ENCODE measurements at places on chromosomes 16 and 17.

DNA sequence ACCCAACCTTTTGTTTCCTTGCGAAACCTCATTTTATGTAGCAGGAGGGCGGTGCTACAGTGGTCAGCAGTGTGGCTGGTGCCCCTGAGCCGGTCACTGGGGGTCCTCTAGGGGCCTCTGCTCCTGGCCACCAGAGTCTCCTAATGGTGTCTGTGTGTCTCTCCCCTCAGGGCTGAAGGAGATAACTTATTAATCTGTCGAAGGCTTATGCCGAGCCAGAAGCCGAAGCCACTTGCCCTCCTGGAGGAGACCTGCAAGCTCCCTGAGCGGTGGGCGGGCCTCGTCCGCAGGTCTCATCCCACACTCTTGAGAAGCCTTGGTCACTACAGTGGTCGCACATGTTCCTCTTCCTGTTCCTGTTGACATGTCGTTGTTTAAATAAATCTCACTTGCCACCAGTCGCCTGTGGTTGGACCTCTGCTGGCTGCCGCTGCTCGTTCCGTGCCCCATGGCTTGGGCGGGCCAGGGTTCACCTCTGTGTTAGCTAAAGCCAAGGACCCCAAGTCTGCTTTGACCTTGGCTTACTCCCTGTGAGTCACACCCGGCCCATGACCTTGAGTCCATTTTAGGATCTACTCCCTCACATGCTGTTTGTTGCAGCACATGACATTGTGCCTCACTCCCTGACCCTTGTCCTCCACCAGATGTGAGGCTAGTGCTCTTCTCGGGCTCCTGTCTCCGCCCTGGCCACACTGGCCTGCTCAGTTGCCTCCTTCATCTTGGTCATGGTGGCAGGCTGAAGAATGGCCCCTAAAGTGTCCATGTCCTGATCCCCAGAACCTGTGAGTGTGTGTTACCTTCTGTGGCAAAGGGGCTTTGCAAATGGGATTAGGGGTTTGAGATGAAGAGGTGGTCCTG is 38.7 kb upstream of the AQP8 start:
- no peak for DNase-seq

- no peak for DNase-seq
These were observed 909 bp upstream of the RSL1D1 start for GRCh38 chr16:11852092-11852809.

- no peak for DNase-seq
These were observed 13.3 kb downstream of the LRRC75A start for GRCh38 chr17:16478649-16479048.

DNA sequence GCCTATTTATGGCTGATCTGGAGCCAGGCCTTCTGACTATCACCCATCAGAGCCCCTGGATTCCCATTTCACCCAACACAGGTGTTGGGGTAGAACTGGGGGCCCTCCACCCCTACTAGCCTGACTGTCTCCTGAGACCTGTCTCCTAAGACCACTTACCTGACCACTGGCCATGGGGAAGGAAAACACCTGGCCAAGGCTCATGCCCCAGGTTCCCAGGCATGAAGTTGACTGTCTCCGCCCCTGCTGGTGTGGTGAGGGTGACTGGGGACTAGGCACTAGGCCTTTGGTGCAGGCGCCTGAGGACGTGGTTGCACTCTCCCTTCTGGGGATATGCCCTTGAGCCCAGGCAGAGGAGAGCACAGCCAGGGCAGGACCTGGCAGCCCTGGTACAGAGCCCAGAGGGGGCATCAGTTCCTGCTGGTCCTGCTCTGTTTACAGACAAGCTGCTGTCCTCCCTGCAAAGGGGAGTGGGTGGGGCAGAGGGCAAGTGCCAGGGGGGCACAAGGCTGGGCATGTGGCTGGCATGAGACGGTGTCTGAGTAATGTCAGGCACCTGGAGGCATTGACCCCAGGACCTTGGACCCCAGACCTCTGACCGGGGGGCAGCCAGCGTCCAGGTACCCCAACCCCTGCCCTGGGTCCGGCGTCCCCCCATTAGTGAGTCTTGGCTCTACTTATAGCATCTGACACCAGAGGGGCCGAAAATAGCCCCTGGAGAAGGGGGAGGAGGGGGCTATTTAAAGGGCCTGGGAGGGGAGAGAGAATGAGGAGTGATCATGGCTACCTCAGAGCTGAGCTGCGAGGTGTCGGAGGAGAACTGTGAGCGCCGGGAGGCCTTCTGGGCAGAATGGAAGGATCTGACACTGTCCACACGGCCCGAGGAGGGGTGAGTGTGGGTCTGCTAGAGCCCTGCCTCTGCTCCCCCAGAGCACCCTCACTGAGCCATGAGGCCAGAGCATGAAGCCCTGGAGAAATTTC is at the start of gene TCAP:
TSS of gene TCAP (plus strand) at position 769 of the 981 bp plus-strand sequence. CDS start at position 780, 11 bp downstream.
- DNase-seq, result no peak

GRCh38 chr17:36690190-36690589 is 88.8 kb downstream of the MRM1 start:
- DNase-seq, result no peak

GRCh38 chr16:11456741-11457140 is 111.5 kb downstream of the RMI2 start:
- no peak for DNase-seq

DNA sequence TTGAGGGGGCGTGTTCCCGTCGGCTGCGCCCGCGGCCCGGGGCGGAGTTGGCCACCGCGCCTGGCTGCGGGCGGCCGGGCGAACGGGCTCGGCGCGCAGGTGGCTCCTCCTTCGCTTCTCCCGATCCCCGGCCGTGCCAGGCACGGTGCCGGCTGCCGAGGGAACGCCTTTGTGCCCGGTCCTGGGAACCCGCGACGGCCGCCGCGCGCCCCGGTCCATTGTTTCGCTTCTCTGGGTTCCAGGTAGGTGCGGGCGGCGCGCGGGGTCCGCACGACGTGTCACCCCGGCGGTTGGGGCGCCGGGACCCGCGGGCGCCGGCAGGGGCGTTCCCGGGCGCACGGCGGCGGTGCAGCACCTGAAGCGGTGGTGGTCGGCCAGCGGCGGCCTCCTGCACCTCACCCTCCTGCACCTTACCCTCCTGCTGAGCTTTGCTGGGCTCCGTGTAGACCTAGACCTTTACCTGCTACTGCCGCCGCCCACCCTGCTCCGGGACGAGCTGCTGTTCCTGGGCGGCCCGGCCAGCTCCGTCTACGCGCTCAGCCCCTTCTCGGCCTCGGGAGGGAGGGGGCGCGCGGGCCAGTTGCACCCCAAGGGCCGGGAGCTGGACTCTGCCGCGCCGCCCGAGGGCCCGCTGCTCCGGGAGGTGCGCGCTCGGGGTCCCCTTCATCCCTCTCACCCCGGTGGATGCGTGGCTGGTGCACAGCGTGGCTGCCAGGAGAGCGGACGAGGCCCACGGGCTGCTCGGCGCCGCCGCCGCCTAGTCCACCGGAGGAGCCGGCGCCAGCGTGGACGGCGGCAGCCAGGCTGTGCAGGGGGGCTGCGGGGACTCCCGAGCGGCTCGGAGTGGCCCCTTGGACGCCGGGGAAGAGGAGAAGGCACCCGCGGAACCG is 99.9 kb downstream of the EFCAB13 start:
- DNase-seq, result no peak

DNA sequence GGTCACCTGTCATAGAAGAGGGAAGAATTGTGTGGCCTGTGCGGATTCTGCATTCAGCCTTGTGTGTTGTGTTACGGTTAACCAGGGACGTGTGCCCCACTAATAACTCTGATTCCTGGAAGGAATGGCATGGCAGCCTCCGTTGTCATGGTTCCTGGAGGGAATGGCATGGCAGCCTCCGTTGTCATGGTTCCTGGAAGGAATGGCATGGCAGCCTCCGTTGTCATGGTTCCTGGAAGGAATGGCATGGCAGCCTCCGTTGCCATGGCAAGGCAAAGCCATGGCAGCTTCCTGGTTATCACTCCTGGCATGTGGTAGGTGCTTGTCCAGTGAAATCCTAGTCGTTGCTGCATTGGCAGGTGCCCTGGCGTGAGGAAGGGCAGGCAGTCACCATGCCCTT is 8.9 kb downstream of the SPG7 start:
- no peak for DNase-seq

- peak; percentile 16 for DNase-seq
These were observed 421 bp downstream of the STAT3 start for GRCh38 chr17:42387661-42388380.

- DNase-seq, result no peak
These were observed 2.0 kb upstream of the VAT1L start for GRCh38 chr16:77786186-77786847.

DNA sequence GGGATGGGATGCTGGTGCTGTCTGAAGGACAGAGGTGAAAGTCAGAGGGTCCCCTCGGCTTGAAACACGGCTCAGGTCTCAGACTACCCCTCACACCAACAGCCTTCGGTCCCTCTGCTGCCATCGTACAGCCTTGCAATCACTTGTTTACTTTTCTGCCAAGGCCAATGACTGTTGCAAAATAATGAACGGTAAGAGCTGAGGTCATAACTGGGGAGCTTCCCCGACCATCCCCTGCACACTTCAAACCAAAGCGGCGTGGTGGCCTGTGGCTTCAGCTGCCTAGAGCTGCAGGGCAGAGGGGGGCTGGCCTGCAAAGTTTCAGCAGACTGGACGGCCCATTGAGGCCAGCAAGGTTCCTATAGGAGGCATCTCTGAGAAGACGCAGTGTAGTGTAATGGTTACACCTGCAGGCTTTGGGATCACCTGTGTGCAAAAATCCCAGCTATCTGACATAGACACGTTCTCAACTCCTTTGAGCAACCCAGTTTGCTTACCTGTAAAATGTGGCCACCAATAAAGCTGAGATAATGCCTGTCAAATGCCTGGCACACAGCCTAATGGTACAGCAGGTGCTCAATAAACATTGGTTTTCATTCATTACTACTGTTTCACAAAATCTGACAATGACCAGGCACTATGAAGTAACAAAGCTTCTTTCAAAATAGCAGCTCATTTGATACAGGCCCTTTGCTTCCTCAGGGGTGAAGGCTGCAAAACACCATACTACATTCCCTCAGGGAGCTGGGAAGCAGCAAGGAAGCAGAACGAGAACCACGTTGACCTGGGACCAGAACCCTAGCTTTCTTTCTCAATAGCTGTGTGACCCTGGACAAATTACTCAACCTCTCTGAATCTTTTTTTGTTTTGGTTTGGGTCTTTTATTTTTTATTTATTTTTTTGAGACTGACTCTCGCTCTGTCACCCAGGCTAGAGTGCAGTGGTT is 5.0 kb downstream of the PAM16 start:
- no peak for DNase-seq

DNA sequence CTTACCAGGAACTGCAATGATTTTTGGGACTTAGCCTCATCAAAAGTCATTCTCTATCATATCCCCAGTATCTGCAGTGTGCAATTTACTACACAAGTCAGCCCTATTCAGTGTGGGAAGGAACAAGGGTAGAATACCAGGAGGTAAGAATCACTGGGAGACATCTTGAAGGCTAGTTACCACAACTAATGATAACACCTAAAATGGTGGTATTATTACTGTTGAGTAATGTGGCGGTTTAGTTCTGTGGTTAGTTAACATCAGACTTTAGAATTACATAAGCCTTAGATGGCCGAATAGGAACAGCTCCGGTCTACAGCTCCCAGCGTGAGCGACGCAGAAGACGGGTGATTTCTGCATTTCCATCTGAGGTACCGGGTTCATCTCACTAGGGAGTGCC is 567.9 kb upstream of the CDH11 start:
- DNase-seq, result no peak

DNA sequence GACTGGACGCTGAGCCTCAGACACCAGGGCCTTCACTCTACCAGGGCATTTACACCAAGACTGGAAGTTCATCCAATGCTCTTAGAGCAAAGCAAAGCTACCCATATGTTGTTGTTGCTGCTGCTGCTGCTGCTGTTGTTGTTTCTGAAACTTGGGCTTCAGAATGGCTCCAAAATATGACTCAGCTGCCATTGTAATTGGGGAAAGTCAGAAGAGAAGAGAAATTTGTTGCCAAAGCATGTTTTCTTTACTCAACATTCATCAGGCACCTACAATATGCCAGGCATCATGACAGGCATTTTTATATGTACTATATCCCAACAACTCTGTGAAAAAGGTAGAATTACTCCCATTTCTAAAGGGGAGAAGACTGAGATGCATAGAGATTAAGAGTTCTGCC is 11.9 kb downstream of the KRT32 start:
- no peak for DNase-seq

- DNase-seq, result no peak
These were observed 268.8 kb downstream of the SNX29 start for GRCh38 chr16:12245088-12245920.

DNA sequence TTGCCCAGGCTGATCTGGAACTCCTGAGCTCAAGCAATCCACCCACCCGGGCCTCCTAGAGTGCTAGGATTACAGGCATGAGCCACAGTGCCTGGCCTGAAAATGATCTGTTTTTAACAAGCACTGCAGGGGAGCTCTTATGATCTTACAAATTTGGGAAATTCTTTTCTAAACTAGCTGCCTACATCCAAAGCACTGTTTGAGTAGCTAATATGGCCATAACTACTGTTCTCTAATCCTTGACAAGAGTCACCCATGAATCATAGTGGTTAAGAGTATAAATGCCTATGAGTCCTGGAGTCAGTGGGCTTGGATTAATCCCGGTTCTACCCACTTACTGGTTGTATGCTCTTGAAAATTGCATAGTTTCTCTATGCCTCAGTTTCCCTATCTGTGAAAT is 1.4 kb upstream of the CPPED1 start:
- no peak for DNase-seq

- no peak for DNase-seq
These were observed 11.8 kb downstream of the MAP2K3 start for GRCh38 chr17:21296097-21297025.

- DNase-seq, result peak; percentile 15
These were observed 4.0 kb downstream of the CTC1 start for GRCh38 chr17:8243827-8244226.

DNA sequence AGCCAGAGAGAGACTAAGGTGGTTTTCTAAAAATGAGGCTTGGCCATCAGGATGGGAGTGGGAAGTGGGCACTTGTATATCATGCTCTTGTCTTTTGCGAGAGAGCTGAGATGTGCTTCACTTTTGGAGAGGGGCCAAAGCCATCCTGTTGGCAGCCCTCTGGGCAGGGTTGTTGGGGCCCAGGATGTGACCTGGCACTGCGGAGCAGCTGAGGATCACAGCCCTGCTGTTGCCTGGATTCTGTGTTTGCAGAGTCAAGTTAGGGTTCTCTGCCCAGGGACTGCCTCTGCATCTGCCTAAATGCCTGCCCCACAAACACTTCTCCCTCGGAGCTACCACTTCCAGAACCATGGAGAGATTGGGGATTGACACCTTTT is 71.2 kb downstream of the PLD6 start:
- DNase-seq, result no peak

DNA sequence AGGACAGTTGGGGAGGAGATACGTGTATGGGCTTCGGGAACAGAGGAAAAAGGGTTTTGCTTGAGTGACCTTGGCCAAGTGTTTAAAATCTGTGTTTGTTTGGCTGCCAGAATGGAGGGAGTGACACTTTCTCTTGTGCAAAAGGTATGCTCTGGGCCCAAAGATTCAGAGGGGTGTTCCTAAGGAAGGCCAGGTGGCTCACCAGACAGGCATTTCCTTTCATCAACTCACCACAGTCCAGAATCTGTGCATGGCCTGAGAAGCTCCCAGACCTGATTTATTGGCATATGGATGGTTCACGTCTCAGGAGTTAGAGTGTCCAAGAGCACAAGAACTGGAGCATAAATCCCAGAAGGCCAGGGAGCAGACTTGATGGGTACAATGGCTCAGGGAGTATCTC is 53.4 kb upstream of the NLK start:
- no peak for DNase-seq

Data from effector CD4-positive, alpha-beta T cell (primary cell).